ENCODE measurements at places on chromosomes 5 and 9. TPM values are rescaled to one million over a fixed set of nuclear protein-coding genes. Genes with fewer than 3 reads are reported as not detected.

Gene ARHGEF28
- polyA plus RNA-seq = 46.8 TPM

DNA sequence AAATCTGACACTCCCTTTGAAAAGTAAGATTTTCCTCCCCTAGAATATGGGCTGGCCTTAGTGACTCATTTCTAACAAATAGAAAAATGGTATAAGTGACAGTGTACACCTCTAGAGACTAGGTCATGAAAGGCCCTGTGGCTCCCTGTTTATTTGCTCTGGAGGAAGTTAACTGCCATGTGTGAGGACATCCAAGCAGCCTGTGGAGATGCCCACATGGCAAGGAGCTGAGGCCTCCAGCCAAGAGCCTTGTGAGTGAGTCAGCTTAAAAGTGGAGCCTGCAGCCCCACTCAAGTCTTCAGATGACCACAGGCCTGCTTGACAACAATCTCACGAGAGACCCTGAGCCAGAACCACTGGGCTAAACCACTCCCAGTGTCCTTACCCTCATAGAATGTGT is 128.1 kb upstream of the LHFPL2 start:
- DNase-seq = no peak

Gene SPATA31C1
- 0.47 TPM for polyA plus RNA-seq

Gene FOXD4L4
- not detected for polyA plus RNA-seq

- DNase-seq = peak; percentile 11
Observed at GRCh38 chr9:73081979-73082657, 69.5 kb upstream of the ANXA1 start.

Measured in left renal cortex interstitium (tissue), 4 donors.